CD4-positive, alpha-beta T cell (primary cell): ENCODE measurements at places on chromosomes 2 and 18. TPM values are rescaled to one million over a fixed set of nuclear protein-coding genes. Genes with fewer than 3 reads are reported as not detected.

The TNFAIP6 gene
- total RNA-seq: not detected

- no peak for DNase-seq
Observed at GRCh38 chr2:26668041-26668440, 24.5 kb upstream of the KCNK3 start.

The DPP4 gene
- 16.7 TPM for total RNA-seq

GRCh38 chr2:20223407-20224163, 1.3 kb downstream of the SDC1 start:
- DNase-seq: no peak

The HNMT gene
- total RNA-seq: 0.78 TPM

- DNase-seq: no peak
Observed at GRCh38 chr2:159616286-159616701, at the start of gene BAZ2B. Gene BAZ2B, minus strand, starts transcription at chr2:159616548. Its CDS starts 137,829 bp downstream, at chr2:159478719.

The TSPYL6 gene
- total RNA-seq: not detected

The ACVR1C gene
- total RNA-seq: 5.2 TPM

The SLC14A1 gene
- total RNA-seq: 5.3 TPM

DNA sequence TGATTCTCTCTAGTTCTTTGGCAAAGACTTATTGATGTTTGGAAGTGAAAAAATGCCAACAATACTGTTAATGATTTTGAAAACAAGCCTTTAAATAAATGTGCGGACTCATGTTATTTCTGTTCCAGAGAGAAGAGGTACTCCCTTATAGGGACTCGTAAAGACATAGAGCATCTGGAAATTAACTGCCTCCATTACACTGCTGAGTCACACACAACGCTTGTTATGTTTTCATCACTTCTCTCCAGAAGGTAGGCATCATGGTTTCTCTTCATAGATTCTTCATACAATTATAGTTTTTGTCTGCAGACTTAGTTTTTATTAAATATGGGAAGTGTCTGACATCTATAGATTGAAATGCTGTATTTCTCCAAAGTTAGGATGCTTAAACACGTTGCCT, 302.5 kb upstream of the EPC2 start:
- no peak for DNase-seq

The GALR1 gene
- not detected for total RNA-seq

DNA sequence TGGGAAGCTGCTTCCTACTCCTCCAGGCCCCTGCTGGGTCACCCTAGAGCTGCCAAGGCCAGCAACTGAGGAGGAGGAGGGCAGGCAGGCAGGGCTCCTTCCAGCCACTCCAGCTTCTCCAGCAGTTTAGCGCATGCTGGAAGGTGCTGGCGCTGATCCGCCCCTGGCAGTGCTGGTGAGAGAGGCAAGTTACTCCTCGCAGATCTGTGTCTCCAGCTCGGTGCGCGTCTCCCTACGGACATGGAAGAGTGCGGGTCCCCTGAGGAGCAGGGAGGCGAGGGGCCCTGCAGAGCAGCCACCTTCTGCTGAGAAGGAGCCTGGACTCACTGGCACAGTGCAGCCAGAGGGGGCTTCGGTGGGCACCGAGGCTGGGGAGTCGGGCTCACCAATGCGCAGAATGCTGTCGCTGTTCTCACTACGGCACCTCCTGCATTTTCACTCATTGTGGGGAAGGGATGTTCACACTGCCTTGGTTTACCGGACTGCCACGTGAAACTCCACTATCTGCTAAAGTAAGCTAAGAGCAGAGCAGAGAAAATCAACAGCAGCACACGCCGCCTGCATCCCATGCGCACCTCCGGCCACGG, 206.0 kb downstream of the HDAC4 start:
- DNase-seq: no peak

DNA sequence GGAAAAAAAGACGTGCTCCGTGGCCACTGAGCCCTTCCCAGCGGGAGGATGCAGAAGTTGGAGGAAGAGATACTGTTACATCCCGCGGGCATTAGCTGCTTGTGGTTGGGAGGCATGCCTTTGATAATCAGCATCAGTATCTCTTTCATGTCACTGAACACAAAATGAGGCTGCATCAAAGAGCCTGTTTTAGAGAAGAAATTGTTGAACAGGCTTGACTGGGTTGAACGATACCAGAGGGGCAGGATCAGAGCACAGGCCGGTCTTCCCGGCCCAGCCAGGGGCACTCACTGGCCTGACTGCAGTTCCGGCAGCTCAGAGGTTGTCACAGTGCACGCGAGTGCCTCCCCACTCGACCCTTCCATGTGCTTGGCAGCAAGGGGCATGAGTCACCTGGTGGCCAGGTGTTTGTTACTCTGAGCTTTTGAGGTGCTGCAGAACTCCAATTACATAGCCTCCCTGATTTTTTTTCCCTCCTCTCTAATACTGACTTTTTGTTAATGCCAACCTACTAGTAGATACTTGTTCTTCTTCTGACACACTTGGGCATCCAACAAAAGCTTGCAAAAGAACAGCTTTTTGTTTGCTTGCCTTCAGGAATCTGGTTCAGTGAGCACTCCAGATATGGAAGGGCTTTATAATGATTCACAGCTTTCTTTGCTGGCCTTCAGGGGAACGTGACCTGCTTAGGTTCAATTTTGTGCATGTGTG, 121.6 kb downstream of the VAPA start:
- no peak for DNase-seq

- DNase-seq: no peak
Observed at GRCh38 chr2:118710481-118710880, 137.0 kb downstream of the EN1 start.

The SALL3 gene
- 0.22 TPM for total RNA-seq

DNA sequence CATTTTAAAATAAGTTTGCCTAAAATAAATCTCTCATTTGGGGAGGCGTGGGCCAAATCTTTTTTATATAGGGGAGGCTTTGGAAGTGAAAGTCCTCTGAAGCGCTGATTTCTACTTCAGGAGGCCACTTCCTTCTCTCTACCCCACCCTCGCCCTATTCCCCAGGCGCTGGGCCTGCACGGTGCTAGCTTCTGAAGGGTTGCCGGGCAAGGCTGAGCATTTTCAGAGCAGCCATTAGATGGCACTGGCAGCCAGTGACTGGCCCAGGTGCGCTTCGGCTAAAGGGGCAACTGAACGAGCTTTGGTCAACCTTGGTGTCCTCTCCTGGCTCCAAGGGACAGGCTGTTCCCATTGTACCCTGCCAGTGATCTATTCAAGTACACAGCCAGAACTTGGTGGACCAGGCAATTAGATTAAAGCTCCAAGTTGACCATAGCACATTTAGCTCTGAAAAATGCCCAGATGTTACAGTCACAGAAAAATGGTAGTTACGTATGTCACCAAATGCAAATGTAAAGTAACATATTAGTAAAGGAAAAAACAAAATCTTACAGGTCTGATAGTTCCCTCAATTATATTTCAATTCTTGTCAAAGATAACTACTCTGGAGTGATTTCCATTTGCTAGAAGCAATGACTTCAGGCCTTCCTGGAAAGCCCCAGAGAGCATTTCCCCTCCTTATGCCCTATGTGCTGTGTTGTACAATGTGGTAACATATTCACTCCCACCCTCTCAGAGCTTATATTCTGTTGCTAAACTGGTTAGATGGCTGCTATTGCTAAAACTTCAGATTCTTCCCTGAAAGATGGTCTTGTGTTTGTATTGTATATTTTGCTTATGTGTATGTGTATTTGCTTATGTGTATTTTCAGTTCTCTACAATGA, 2.1 kb downstream of the POMC start:
- DNase-seq: peak; percentile 53

DNA sequence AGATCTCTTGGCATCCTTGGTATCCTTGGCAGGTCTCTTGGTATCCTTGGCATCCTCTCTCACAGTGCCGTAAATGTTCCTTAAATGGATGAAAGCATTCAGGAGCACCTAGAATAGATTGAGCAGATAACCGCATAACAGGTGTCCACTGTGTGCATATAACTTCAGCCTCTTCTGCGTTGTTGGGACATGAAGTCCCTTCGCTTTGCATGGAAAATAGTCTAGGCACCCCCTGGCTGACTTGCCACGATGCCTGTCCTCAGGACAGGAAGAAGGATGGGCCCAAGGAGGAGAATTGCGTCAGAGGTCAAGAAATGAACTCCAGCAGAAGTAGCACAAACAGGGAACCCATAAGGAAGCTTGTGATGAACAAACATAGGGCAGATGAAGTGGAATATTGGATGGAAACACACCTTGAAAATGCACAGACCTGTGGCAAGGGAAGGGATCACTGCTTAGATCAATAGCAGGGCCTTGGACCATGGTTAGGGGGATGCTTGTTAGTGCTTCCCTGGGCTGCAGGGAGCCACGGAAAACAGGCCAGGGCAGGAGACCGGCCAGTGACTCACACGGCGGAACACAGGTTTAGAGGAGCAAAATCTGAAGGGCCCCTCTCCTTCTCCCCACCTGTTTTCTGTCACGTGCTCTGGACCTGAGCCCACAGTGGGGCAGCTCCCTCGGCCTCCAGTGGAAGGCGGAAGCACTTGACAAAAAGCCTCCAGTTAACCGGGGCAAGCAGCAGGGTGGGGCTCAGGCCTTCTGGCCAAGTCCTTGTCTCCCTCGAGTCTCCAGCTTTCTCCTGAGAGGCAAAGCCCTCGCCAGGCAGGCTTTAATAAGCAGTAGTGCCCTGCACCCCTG, 99.2 kb upstream of the ASAP2 start:
- no peak for DNase-seq

DNA sequence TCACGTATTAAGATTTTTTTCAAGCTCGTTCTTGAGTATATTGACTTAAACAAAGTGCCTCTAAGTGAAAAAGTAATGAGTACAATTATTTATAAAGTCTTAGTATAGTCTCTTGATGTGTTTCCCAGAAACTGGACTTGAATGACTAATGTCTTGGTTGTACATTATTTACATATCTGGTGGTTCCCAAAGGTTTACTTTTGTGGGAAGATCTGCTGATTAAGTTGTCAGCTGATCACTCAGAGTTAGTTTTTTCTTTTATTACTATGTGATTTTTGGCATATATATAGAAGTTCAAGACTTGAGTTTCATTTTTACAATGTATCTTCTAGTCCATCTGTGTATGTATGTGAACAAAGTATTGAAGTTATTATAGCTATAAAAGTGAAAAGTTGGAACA, 29.5 kb downstream of the RNF144A start:
- no peak for DNase-seq

GRCh38 chr2:176098366-176099158, 1.0 kb upstream of the HOXD12 start:
- DNase-seq: no peak

The TRIM43 gene
- total RNA-seq: not detected

DNA sequence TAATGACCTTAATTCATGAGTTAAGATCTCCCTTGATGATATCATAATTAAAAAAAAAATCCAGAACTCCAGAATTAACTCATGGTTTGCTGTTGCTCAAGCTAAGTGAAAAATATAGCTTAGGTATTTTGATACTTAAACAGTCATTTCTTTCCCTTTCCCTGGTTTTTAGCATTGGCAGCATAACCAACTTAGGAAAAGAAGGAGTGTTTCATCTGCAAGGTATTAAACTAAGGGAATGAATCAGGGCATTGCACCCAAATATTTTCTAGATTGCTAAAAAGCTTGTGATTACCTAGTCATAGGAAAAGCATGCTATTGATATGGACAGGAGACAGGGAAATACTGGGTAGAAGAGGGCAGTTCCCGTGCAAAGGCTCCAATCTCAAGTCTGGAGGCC, 207.2 kb downstream of the LRP1B start:
- DNase-seq: no peak

DNA sequence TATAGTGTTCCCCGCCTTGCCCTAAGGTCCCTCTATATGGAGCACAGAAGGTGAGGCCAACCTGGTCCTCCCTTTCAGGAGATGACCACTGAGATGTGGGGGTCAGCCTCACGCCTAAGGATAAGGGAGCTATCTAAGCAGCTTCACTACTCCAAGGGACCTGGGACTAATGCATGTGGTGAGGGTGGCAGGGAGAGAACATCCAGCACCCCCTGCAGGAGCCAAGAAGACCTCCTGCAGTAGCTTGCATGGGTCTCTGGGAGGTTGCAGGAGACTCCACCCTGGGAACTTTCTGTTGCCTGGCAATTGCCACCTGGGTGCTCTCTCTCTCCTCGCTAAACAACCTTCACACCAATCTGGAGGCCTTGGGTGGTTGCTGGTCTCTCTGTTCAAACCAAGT, 93.0 kb upstream of the KLHL29 start:
- no peak for DNase-seq

GRCh38 chr18:27719680-27720079, 457.2 kb downstream of the CDH2 start:
- no peak for DNase-seq

GRCh38 chr18:80086281-80086680, 22.8 kb upstream of the ADNP2 start:
- DNase-seq: no peak

GRCh38 chr2:48107326-48107925, 201.1 kb upstream of the FBXO11 start:
- peak; percentile 20 for DNase-seq

The NCKAP1 gene
- 2.5 TPM for total RNA-seq

- DNase-seq: no peak
Observed at GRCh38 chr18:64287926-64288325, 139.0 kb upstream of the LINC00305 start.

DNA sequence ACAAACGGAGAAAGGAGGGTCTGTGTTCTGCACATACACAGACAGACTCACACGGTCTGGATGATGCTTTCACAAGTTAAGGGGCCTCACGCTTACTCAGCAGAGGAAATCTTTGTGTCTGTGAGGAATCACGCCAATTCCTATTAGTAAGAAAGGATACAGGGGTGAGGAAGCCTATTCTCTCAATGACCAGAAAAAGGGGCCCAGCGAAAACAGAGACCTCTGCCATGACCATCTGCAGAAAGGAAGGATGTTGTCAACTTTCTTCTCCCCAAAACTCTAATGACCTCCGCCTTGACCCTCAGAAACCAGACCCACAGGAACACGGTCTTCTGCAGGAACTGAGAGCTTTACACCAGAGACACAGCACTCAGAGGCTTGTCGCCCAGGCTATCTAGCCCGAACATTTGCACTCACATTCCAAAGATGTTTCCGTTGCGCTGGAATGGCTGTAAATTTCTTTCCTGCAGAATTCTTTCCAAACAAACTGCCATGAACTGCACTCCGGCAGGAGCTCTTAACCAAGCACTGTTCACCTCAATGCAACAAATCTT, 186.3 kb downstream of the TCF4 start:
- no peak for DNase-seq

GRCh38 chr2:234334756-234335155, 162.1 kb downstream of the ARL4C start:
- DNase-seq: no peak

- no peak for DNase-seq
Observed at GRCh38 chr2:8285081-8285480, 396.8 kb upstream of the ID2 start.

GRCh38 chr2:105952131-105952530, 207.4 kb downstream of the NCK2 start:
- no peak for DNase-seq

The DSG4 gene
- total RNA-seq: not detected
